NCI-H69 (cell line): ENCODE measurements at places on chromosomes 7 and 10.

DNA sequence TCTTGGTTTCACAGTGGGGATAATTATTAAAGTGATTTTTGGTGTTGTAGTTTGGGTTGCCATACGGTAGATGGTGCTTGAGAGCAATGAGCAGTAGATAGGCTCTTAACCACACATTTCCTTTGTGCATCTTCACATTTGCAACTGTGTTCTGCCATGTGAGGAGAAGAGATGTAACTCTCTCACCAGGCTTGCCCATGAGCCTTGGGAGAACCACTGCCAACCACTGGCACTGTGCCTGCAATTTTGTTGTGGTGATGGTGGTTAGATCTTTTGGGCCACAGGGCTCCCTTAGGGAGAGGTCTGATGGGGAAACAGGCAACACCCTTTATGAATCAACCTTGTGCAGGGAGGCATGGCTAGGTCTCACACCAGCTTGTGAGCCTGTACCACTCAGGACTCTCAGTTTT lies 204.3 kb downstream of the CCDC7 start:
- DNase-seq: no peak

DNA sequence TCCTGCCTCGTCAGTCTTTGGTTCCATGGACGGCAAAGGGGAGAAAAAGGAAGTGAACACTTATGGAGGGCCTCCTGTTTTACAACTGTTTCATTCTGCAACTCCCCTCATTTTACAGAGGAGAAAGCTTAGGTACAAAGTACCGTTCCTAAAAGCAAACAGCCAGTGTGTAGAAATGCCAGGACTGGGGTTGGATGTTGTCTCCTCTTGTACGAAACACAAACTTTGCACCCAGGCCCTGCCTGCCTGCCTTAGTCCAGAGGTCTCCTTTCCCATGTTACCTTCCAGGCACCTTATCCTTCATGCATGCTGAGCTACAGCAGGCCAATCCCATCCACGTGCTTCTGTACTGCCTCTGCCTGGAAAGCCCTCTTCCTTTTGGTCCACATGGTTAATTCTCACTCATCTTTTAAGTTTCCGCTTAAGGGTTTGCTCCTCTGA lies 86.0 kb downstream of the ICA1 start:
- DNase-seq: no peak

DNA sequence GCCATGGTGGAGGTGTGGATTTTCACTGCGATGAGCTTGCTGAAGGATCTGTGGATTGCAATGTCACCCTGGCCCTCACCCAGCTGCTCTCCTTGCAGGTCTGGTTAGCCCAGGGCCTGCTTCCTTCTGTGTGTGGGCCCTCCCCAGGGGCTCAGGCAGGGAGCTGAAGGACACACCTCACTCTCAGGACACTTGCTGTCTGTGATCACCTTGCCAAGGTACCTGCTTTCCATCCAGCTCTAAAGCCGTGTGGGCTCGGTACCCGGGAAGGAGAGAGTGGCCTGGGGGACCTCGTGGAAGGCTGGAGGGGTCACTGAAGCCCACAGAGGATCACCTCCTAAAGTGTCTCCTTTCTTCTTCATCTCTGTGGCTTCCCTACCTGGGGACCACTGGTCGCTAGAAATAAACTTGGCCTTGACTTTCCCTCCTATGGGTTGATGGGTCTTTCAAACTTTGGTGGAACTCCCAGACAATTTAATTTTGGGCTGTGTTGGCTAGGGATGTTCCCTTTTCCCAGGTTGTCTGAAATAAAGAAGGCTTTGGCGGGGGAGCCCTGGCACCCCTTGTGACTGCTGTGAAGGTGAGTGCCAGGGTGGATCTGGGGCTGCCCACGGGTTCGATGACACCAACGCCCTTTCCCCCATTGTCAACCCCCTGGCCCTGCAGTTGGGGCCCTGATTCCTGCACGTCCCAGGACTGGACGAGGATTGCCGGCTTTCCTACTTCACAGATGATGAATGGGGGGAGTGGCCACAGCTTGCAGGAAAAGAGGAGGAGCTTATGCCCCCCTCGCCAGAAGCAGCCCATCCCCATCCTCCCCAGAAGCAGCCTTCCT lies 331.0 kb downstream of the ADARB2 start:
- no peak for DNase-seq

DNA sequence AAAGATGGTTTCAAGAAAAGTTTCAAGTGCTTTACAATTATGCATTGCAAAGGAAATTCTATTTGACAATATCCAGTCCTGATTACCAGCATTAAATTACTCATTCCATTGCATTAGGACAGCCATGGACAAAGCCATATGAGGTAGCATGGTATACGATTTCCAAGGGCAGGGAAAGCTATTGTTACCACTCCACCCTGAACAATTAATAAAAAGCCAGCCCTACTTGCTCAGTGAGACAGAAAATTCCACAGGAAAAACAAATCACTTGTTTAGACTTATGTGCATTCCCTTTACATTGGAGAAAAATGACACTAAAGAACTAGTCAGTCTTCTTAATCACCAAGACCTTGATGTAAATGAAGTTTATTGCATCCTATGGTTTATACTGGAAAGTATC lies 5.6 kb downstream of the CD36 start:
- peak; percentile 20 for DNase-seq

DNA sequence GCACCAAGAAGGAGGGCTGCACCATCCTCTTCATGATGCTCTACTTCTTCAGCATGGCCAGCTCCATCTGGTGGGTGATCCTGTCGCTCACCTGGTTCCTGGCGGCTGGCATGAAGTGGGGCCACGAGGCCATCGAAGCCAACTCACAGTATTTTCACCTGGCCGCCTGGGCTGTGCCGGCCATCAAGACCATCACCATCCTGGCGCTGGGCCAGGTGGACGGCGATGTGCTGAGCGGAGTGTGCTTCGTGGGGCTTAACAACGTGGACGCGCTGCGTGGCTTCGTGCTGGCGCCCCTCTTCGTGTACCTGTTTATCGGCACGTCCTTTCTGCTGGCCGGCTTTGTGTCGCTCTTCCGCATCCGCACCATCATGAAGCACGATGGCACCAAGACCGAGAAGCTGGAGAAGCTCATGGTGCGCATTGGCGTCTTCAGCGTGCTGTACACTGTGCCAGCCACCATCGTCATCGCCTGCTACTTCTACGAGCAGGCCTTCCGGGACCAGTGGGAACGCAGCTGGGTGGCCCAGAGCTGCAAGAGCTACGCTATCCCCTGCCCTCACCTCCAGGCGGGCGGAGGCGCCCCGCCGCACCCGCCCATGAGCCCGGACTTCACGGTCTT lies 1.9 kb downstream of the FZD1 start:
- DNase-seq: no peak

DNA sequence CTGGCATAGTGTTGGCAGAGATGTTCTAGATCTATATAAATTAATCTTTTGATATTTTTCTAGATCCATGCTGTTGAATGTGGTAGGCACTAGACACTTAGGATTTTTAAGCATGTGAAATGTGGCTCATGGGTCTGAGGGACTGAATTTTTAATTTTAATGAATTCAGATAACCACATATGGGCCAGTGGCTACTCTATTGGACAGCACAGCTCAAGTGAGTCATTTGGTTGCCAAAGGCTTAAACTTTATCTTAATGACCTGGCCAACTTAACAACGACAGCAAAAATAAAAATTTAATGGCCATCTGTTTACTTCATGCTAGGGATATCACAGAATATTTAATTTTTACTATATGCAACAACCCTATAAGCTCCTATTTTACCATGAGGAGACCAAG lies 61.4 kb downstream of the CDK14 start:
- DNase-seq: no peak

- peak; percentile 89 for DNase-seq
These were observed 16.4 kb upstream of the OPALIN start for GRCh38 chr10:96374985-96375830.

- DNase-seq: peak; percentile 69
These were observed 129.6 kb downstream of the CNOT4 start for GRCh38 chr7:135380351-135380750.

GRCh38 chr10:31927884-31928548 lies 615 bp downstream of the ARHGAP12 start:
- DNase-seq: peak; percentile 85

DNA sequence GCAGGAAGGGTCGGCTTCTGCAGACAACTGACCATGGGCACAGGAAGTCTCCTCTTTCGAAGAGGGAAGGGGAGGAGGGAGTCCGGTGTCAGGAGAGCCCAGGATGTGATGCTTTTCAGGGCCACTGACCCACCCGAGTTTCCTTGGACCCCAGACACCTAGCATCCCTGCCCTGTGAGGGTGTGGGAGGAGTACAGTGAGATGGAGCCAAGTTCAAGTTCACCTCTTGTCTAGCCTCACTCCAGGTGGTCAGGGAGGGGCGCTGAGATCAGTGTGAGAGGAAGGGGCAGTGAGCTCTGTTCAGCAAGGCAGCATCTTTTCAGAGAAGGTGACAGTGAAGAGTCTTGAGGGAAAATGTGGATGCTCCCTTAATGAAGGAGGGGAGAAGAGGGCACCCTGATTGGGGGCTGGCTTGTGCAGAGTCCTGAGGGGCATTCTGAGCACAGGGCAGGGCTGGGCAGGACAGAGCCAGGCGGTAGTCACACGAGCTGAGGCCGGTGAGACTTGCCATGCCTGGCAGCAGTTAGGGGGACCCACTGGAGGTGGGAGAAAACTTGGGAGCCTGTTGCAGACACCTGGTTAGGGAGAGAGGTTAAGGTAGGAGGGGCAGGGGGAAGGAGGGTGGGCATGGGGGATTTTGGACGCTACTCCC lies 49.7 kb downstream of the ADCY1 start:
- no peak for DNase-seq

- DNase-seq: peak; percentile 53
These were observed 21.1 kb upstream of the HBP1 start for GRCh38 chr7:107147464-107148393.

DNA sequence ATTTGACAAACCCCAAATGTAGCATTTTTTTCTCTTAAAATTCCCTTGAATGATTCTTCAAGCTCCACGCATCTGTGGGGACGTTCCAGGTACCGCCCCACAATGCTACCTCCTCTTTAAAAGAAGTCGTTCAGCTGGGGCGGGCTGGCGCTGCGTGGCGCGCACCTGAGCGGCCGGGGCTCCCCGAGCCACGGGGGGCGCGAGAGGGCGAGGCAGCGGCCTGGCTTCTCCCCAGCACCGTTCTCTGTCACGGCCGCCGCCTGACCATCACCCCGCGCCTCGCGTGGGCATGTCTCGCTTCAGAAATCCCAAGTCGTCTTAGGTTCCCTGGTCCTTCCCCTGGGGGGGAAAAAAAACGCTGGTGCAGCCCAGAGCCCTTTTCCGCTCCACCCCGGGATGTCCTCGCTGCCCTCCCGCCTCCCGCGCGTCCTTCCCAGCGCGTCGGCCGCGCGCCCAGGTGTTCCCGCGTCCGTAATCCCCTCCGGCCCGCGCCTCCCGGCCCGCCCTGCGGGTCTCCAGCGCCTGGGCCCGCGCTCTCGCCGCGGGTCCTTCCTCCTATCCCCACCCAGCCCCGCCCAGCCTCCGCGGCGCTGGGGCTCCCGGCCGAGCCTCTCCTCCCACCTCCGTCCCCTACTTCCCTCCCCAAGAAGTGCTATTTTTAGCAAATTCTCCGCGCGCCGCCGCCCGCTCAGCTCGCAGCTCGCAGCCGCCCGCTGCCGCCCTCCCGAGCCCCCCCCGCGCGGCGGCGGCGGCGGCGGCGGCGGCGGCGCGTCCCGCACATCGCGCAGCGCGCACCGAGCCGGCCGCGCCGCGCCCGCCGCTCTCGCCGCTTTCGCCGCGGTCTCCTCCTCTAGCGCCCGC lies 58.7 kb upstream of the PRPS1L1 start:
- peak; percentile 94 for DNase-seq
